ENCODE measurements at places on chromosomes 7 and 10.
A peak's percentile ranks its signal among the peaks of the same experiment; 100 is the strongest.

- DNase-seq = no peak
These were observed 73.4 kb downstream of the HIPK2 start for GRCh38 chr7:139704308-139704879.

- no peak for DNase-seq
These were observed 27.5 kb downstream of the VWA2 start for GRCh38 chr10:114266521-114266920.

- peak; percentile 32 for DNase-seq
These were observed 953.9 kb downstream of the TYW1 start for GRCh38 chr7:67950321-67951083.

DNA sequence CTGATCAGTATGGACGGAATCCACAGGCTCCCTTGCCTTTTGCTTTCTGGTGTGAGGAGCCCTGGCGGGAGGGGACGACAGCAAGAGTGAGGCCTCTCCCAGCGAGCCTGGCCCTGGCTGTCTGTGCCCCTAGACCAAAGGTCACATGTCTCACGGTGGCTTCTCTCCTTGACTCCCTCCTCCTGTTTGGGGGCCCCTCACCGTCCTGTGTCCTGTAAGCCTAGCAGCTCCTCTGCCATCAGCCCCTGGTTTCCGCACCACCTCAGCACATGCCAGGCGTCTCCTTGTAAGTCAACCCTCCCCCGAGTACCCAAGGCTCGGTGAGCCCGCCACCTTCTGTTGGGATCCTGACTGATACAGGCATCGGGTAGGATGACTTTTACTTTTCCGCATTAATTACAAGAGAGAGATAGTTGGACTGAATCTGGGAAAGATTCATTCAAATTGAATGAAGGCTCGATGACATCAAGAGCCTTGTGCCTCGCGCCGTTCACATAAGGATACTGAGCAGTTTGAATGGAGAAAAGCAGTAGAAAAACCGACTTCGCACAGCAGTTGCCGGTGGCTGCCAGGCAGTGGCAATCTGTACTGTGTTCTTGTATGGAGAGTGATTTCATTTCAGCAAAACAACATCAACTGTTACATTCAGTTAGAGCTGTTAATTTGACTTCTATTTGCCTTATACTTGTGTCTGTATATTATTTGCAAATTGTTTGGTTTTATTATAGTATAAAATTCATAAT, 119.8 kb downstream of the XRCC2 start:
- DNase-seq = no peak

Measured in spinal cord (tissue), 10 donors.